ENCODE measurements at places on chromosomes 1 and 21. TPM values are rescaled to one million over a fixed set of nuclear protein-coding genes. Genes with fewer than 3 reads are reported as not detected.

MROH7 gene
- total RNA-seq: 4.5 TPM

DNA sequence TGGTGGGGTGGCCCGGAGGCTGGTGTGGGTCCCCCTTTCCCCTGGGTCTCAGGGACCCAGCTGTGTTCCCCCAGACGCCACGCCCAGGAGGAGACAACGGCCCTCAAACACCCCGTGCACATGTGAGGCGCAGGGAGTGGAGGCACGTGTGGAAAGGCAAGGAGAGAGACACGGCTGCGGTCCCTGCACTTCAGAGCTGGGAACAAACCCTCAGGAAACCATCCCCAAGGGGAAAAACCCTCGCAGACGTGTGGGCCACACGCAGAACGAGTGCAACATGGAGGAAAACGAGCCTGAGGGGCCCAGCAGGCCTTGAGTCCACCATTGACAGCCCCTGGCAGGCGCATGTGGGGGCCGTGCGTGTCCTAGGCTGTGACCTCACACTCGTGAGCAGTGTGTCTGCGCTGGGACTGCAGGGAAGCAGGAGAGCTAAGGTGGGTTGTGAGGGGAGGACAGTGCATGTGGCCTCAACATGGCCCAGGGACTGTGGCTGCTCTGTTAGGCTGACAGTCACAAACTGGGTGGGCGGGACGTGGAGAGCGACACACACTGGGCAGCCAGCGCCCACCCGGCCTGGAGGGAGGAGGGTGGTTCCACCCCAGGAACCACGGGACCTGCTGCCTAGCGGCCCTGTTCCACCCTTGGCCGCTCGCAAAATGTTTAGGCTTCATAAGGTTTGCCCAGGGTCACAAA, 20.0 kb downstream of the ITGB2 start:
- no peak for DNase-seq

GRCh38 chr1:223708651-223709268, 3.6 kb upstream of the CAPN2 start:
- no peak for DNase-seq

GRCh38 chr1:9909234-9910046, 629 bp downstream of the CTNNBIP1 start:
- peak; percentile 54 for DNase-seq

GRCh38 chr1:105101261-105101660, 1351.6 kb downstream of the AMY1C start:
- DNase-seq: no peak

DNA sequence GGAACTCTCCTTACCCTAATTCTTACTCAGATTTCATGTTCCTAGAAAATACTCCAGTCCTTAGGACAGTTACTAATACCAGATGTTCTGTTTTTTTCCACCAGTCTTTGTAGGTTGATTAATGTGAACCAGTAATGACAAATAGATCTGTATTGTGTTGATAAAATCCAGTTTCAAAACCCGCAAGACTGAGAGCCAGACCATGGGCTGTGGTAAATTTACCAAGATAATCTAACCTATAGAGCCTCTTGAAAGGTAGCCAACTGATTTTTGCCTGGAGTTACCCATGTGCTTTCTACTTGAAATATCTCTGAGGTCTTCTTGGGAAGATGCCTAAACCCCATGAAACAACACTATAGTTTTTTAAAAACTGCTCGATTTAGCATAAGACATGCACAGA, 46.5 kb upstream of the CDC7 start:
- DNase-seq: no peak

GOLPH3L gene
- total RNA-seq: 16.0 TPM

DYRK3 gene
- total RNA-seq: 18.7 TPM

RAD54L gene
- total RNA-seq: 0.77 TPM

ERRFI1 gene
- total RNA-seq: 17.0 TPM

GRCh38 chr1:247316590-247317197, 15.0 kb downstream of the ZNF496 start:
- DNase-seq: no peak

DNA sequence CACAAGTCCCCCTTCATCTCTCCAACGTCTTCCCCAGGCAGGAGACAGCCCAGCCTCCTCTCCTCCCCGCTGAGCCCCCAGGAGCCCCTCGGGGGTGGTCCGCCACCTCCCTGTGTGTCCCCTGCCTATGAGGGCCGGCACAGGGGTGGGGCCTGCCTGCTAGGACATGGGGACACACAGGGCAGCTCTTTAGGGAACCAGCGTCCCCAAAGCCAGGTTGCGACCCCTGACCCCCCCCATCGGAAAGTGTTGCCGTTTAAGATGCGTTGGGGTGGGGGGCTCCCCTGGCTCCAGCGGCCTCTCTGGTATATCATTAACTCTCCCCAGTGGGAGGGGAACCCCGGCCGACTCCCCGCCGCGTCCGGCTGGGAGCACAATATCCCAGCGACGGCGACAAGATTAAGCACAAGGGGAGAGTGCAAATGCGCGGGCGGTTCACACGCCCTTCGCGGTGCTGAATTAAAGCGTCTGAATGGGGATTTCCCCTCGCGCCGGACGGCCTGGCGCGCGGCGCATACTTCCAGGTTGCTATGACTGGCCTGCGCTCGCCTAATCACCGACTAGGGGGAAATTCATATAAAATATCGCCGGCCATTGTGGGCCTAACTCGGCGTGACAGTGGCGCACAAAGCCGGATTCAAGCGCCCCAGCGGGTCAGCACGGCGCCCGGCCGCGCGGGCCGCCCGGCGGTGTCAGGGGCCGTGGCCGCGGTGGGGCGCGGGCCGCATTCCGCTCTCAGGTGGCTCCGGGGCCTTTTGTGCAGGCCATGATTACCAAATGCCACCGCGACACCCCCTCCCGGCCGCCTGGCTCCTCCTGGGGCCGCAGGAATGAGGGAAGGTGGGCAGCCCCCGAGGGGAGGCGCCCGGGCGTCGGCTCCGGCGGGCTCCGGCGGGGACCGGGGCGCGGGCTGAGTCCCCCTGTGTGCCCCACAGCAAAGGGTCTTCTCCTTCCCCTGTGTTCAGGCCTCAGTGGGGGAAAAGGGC, 30.9 kb downstream of the WNT3A start:
- no peak for DNase-seq

- no peak for DNase-seq
Measured at GRCh38 chr1:171929121-171929520, 87.8 kb downstream of the DNM3 start.

DNA sequence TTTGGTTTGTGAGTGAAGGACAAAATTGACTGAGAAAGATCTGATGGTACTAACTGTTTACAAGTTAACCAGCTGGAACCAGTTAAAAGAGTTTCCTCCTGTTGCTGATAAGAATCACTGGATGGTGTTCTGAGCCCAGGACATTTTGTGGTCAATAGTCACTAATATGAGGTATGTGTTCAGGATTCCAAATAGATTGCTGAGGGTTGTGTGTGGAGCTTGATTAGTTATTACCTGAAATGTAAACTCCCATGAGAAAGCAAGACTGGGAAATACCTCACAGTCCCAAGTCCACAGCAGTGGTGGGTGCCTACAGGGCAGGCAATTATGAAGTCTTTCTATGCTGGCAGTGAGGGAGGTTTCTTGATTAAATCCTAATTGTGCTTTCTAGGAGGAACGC, 164.6 kb downstream of the DNM3 start:
- DNase-seq: no peak

NTNG1 gene
- total RNA-seq: 1.2 TPM

DNA sequence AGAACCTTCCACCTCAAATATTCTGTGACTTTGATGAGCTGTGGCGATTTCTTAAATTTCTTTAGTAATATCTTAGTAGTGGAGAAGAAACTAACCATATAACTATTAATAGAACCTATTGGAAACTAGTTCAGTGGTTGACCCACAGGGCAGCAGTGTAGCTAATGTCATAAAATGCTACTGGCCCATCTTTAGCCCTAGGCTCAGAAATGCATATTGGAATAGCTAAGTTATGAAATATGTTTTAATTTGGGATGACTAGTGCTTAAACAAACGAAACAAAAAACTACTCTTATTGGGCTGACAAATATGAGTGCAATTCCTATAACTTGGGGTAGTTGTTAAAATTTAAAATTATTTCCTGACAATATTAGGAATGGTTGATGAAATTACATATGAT, 20.2 kb downstream of the MACO1 start:
- DNase-seq: no peak

Data from left cardiac atrium (tissue), 4 donors.